Suprapubic skin (tissue), 4 donors: ENCODE measurements at places on chromosomes 6 and 20.

DNA sequence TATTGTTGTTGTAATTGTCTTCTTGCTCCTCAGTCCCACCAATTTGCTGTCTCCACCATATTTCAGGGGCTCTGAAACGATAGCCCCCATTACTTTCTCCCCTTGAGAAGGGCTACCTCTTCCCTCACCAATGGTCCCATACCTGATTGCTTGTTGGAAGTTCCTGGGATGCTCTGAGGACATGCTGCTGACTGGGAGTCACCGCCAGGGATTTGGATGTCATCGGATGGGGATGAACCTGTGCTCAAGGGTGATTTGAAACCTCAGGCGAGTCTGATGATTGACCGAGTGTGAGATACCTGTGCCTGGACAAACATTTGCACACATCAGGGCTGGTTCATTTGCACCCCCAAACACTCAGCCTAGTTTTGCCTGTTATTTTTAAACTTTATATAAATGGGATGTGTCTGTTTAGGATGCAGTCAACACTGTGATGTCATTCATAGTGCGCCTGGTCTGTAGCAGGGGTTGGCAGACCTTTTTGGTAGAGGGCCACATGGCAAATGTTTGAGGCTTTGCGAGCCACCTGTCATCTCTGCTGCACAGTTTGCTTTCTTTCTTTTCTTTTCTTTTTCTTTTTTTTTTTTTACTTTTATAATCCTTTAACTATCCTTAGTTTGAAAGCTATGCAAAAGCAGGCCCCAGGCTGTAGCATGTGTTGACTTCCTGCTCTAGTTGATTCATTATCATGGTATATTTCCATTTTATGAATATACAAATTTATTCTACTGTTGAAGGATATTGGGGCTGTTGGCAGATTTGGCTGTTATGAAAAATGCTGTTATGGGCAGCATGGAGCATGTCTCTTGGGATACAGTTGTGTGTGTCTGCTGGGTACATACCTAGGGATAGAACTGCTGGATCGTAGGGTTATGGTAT lies 118.5 kb upstream of the PHACTR3 start:
- no peak for DNase-seq
- H3K27me3 ChIP-seq = peaks cover 23% of the 10 kb centered on the region
- H3K36me3 ChIP-seq = no peaks in the 10 kb centered on the region
- H3K4me1 ChIP-seq = no peaks in the 10 kb centered on the region

DNA sequence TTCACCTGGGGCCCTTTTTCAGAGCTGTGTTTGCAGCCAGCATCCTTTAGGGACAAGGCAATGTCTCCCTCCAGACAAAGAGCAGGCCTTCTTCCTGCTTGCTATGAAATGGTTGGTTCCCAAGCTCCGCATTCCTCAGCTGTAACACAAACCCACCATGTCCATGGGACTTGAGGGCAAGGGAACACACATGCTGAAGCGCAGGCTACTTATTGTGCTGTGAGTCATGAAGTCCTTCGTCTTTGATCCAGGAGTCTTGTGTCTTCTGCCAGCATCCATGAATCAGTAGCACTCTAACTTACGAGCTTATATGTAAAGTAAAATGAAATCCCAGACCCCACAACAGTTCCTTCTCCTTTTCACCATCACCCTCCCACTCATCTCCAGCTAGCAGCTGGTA lies 59.0 kb downstream of the ANKRD60 start:
- no peak overlapping the region for H3K4me3 ChIP-seq
- H3K36me3 ChIP-seq = no peaks in the 10 kb centered on the region
- no peak for DNase-seq
- peaks cover 8% of the 10 kb centered on the region for H3K4me1 ChIP-seq

DNA sequence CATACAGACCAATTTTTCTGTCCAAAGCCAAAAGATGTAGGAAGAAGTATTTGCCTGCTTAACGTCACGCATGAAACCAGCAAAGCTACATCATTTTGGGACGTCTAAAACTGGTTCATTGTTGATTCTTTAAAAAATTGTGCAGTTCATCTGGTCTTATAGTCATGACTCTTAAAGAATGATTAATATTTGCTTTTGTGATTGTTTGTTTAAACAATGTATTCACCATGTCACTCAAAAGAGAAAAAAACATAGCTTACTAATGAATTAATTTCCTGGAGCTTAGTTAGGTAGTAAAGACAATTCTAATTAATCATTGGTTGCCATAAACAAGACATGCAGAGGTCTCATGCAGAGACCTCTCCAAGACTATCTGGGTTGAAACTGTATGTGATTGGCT lies 157.3 kb downstream of the RPS12 start:
- no peak overlapping the region for H3K4me3 ChIP-seq
- DNase-seq = no peak
- no peaks in the 10 kb centered on the region for H3K4me1 ChIP-seq
- H3K36me3 ChIP-seq = no peaks in the 10 kb centered on the region

- no peak overlapping the region for H3K27ac ChIP-seq
- DNase-seq = no peak
- no peaks in the 10 kb centered on the region for H3K27me3 ChIP-seq
- no peak overlapping the region for H3K4me3 ChIP-seq
- peaks cover 27% of the 10 kb centered on the region for H3K4me1 ChIP-seq
- no peaks in the 10 kb centered on the region for H3K36me3 ChIP-seq
Measured at GRCh38 chr6:3801960-3802359, 47.2 kb upstream of the FAM50B start.

DNA sequence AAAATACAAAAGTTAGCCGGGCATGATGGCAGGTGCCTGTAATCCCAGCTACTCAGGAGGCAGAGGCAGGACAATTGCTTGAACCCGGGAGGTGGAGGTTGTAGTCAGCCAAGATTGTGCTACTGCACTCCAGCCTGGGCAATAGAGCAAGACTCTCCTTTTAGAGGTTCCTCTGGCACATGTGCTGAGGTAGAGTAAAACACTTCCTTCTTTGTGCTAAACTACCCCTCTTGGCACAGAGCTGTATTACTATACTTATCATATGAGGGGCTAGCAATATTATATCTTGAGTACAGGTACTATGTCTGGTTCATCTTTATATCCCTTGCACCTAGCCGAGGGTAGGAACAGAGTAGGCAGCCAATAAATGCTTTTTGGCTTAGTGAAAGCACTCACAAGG lies 40.2 kb upstream of the SAMHD1 start:
- no peaks in the 10 kb centered on the region for H3K27me3 ChIP-seq
- peaks cover 9% of the 10 kb centered on the region for H3K36me3 ChIP-seq
- peaks cover 2% of the 10 kb centered on the region for H3K4me1 ChIP-seq

DNA sequence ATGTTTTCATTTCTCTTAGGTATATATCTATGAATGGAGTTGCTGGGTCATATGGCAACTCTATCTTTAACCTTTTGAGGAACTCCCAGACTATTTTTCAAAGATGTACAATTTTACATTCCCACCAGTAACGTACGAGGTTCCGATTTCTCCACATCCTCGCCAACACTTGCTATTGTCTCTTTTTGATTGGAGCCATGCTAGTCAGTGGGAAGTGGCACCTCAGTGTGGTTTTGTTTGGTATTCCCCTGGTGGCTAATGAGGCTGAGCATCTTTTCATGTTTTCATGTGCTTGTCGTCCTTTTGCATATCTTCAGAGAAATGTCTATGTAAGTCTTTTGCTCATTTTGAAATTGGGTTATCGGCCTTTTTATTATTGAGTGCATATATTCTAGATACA lies 178.6 kb upstream of the EXOC2 start:
- DNase-seq = no peak
- H3K36me3 ChIP-seq = no peaks in the 10 kb centered on the region
- H3K4me1 ChIP-seq = no peaks in the 10 kb centered on the region
- H3K27me3 ChIP-seq = peaks cover 4% of the 10 kb centered on the region

DNA sequence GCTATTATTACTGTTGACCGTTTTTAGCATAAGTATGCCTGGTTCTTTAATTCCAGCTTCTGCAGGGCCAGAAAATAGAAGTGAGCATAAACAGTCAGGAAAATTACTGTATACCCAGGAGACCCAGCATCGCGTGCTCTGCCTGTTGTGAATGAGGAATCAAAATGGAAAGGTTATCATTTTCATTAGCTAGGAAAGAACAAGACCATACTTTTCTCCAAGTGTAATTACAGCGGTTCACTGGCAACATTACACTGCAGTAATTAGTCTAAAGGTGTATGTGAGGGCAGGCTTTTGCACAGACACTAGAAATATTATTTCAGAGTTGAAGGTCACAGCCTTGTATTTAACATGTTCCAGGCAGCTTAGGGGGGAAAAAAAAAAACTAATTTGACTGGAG lies 403.8 kb upstream of the SOX4 start:
- no peaks in the 10 kb centered on the region for H3K36me3 ChIP-seq
- no peak overlapping the region for H3K4me3 ChIP-seq
- H3K27ac ChIP-seq = no peak overlapping the region
- no peak for DNase-seq
- peaks cover 11% of the 10 kb centered on the region for H3K4me1 ChIP-seq

GRCh38 chr6:107879941-107880340 lies 55.8 kb upstream of the SCML4 start:
- peaks cover 60% of the 10 kb centered on the region for H3K36me3 ChIP-seq
- H3K27me3 ChIP-seq = no peaks in the 10 kb centered on the region
- no peak overlapping the region for H3K4me3 ChIP-seq
- DNase-seq = no peak
- no peak overlapping the region for H3K27ac ChIP-seq

DNA sequence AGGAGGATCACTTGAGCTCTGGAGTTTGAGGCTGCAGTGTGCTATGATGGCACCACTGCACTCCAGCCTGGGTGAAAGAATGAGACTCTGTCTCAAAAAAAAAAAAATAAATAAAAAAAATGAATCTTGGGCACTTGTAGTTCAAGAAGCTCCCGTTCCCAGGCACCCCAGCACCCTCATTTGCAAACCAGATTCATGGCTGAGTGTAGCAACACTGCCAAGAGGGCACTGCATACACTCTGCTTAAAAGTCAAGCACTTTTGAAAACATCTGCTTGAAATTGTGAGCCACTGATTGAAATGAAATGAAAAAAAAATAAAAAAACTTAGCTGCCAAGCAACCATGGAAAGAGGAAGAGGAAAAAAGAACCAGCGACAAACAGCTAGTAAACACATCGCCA lies 124.7 kb upstream of the SASH1 start:
- H3K4me3 ChIP-seq = no peak overlapping the region
- no peaks in the 10 kb centered on the region for H3K27me3 ChIP-seq

DNA sequence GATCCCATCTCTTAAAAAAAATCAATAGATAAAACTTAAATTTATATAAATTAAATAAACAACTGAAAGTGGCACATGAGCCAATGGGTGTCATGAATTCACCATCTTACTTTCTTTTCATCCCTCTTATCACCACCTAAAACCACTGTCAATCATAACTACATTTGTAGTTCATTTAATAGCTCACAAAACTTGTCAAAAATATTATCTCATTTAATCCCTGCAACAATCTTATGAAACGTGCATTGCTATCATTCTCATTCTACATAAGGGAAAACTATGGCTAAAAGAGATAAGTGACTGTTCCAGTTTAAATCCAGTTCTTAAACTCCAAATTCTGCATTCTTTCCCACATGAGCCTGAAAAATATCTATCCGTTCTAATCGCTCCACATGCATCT lies 80.6 kb upstream of the BEND6 start:
- H3K4me3 ChIP-seq = no peak overlapping the region
- DNase-seq = no peak
- no peaks in the 10 kb centered on the region for H3K27me3 ChIP-seq
- H3K4me1 ChIP-seq = no peaks in the 10 kb centered on the region
- H3K27ac ChIP-seq = no peak overlapping the region
- no peaks in the 10 kb centered on the region for H3K36me3 ChIP-seq

DNA sequence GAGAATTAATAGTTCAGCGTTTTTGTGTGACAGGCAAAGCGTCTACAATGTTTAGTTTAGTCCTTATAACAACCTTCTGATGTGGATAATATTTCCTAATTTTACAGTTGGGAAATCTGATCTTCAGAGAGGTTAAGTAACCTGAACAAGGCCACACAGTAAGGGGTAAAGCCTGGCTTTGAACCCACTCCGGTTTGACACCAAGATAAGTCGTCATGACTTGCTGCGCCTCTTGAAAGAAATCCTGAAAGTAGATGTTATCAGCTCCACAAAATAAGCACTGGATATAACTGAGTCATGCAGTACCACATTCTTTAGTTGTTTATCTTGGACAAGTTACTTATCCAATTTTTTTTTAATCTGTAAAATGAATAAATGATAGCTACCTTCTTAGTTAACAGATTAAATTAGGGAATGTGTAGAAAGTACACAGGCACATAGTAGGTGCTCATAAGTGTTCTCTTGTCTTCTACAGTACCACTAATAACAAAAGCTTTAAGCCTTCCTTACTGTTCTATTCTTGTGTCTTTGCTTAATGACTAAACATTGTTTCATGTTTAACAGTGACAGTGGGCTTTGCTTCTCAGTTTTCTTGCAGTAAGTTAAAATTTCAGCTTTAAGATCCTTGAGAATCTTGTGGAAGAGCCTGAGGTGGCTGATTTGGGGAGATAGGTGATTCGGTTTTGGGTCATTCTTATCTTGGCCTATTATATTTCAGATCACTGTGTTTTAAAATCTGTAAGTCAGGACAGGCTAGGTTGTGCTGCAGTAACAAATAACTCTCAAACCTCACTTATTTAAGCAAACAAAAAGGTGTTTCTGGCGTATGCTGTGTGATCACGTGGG lies 2.1 kb downstream of the HIVEP1 start:
- no peak overlapping the region for H3K27ac ChIP-seq
- peaks cover 18% of the 10 kb centered on the region for H3K36me3 ChIP-seq
- no peaks in the 10 kb centered on the region for H3K27me3 ChIP-seq
- H3K4me1 ChIP-seq = peaks cover 25% of the 10 kb centered on the region

DNA sequence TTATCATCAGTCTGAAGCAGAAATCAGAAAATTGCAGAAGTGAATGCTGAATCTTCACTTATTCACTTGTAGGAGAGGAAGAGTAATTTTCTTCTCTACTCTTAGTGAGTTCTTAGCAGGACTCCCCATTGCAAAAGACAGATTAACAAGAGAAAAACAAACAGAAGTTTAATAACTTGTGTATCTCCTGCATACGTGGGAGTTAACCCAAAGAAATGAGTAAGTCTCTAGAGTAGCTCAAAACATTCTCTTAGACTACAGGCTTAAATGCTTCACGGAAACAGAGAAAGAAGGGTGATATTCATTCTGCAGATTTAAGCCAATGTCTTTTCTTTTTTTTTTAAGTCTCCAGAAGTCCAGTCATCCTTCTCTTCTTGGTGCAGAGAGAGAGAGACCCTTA lies 97.9 kb upstream of the TMEM181 start:
- H3K36me3 ChIP-seq = peaks cover 38% of the 10 kb centered on the region
- no peak overlapping the region for H3K27ac ChIP-seq
- no peak overlapping the region for H3K4me3 ChIP-seq
- no peaks in the 10 kb centered on the region for H3K4me1 ChIP-seq
- no peak for DNase-seq

DNA sequence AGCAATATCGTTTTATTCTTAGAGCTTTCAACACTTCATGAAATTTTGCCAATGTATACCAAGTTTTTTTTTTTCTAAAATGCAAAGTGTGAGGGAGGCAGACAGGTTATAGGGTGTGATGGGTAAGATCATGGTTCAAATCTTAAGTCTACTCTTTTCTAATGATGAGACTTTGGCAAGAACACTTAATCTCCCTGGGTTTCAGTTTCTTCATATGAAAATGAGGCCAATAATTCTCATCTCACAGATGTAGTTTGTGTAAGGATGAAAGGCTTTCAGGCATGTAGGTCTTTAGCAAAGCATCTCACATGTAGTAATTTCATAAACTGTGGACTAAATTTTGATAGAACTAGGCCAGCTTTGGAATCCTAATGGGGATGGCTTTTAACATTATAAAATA lies 457.1 kb downstream of the QKI start:
- no peak overlapping the region for H3K4me3 ChIP-seq
- no peak for DNase-seq
- no peaks in the 10 kb centered on the region for H3K36me3 ChIP-seq
- H3K27me3 ChIP-seq = no peaks in the 10 kb centered on the region
- H3K4me1 ChIP-seq = peaks cover 8% of the 10 kb centered on the region
- H3K27ac ChIP-seq = no peak overlapping the region

GRCh38 chr6:81857812-81858211 lies 105.3 kb upstream of the TENT5A start:
- no peak for DNase-seq
- no peaks in the 10 kb centered on the region for H3K36me3 ChIP-seq
- no peak overlapping the region for H3K4me3 ChIP-seq
- no peak overlapping the region for H3K27ac ChIP-seq
- peaks cover 5% of the 10 kb centered on the region for H3K4me1 ChIP-seq
